ENCODE measurements at places on chromosomes 11 and 22. TPM values are rescaled to one million over a fixed set of nuclear protein-coding genes. Genes with fewer than 3 reads are reported as not detected.

The HBG2 gene
- total RNA-seq, result not detected

The SLC1A2 gene
- 0.72 TPM for total RNA-seq

The CECR2 gene
- total RNA-seq, result not detected

The PANX2 gene
- 0.29 TPM for total RNA-seq

The BRSK2 gene
- total RNA-seq, result not detected

The FGF4 gene
- not detected for total RNA-seq

DNA sequence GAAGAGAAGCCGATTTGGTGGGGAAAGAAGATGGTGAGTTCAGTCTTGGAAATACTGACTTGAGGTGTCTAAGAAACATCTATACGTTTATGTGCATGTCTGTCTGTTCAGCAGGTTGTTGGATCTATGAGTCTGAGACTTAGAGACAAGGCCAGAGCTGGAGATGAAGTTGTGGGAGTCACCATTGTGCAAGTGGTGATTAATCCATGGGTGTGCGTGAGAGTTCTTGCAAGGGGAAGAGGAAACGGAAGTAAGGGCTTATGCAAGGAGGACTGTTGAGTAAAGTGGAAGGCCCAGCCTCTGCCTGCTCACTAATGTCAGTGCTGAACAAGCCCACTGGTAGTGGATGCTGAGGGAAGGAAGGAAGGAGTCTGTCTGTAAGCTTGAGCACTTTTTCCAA is 9.7 kb downstream of the TMEM45B start:
- peak; percentile 64 for DNase-seq
- H3K27me3 ChIP-seq, result no peaks in the 10 kb centered on the region
- no peak overlapping the region for H3K4me3 ChIP-seq
- no peaks in the 10 kb centered on the region for H3K36me3 ChIP-seq
- no peak overlapping the region for H3K27ac ChIP-seq

- peaks cover 40% of the 10 kb centered on the region for H3K4me1 ChIP-seq
- H3K36me3 ChIP-seq, result no peaks in the 10 kb centered on the region
- no peak overlapping the region for H3K27ac ChIP-seq
- H3K4me3 ChIP-seq, result no peak overlapping the region
- H3K27me3 ChIP-seq, result peaks cover 10% of the 10 kb centered on the region
These were observed 21.3 kb downstream of the RASD2 start for GRCh38 chr22:35561796-35562526.

GRCh38 chr11:16297332-16297731 is 59.0 kb downstream of the SOX6 start:
- H3K4me1 ChIP-seq, result no peaks in the 10 kb centered on the region
- no peaks in the 10 kb centered on the region for H3K27me3 ChIP-seq
- no peak overlapping the region for H3K27ac ChIP-seq
- DNase-seq, result no peak

DNA sequence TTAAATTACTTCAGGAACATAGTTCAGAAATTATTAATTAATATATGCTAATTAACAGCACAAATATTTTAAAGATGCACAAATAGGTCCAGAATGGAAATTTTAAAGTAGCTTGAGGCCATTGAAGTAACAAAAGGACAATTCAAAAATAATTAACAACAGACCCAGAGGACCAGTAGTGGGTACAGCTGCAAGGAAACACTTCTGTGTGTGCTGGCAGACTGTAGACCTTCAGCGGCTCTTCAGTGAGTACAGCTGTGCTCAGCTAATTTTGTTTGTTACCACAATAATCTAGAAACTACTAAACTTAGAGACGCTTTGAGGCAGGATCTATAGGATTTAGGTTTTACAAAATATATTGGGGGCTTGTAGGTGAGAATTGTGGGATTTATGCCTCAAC is 103.8 kb downstream of the GRIA4 start:
- H3K27ac ChIP-seq, result no peak overlapping the region
- H3K27me3 ChIP-seq, result no peaks in the 10 kb centered on the region
- DNase-seq, result no peak
- no peaks in the 10 kb centered on the region for H3K4me1 ChIP-seq

DNA sequence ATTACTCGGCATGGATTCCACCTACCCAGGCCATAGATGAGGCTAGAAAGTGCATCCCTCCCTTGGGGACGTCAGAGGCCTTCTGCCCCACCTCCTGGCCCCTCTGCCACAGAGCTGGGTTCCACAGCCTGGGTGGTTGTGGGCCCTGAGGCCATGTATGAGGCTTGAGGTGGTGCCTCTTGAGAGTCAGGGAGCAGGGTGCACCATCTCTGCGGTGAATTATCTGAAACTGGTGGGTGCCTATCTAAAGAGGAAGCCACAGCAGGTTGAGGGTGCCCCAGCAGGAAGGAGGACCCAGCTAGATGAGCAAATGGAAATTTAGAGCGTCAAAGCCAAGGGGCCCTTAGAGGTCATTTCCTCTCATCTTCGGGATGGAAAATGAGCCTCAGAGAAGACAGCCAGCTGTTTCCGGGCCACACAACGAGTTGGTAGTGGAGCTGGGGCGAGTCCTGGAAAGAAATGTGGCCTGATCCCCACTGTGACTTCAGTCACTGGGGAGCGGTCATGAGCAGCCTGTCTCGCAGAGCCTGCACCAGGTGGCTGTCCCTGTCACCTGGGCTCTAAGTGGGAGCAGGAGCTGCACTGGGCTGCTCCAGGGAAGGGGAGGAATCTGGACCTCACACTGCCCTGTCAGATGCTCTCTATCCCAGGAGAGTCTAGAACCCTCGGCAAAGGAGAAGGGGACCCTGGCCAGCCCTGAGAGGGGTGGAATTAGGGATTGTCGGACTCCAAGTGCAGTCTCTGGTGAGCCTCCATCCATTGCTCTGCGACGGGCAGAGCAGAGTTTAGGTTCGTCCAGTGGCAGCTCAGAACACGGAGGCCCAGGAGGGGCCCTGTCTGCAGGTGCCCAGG is 7.3 kb downstream of the ADORA2A start:
- peak overlapping the region; percentile 35 for H3K27ac ChIP-seq
- no peaks in the 10 kb centered on the region for H3K27me3 ChIP-seq
- peaks cover 32% of the 10 kb centered on the region for H3K4me1 ChIP-seq
- DNase-seq, result peak; percentile 85
- no peak overlapping the region for H3K4me3 ChIP-seq

DNA sequence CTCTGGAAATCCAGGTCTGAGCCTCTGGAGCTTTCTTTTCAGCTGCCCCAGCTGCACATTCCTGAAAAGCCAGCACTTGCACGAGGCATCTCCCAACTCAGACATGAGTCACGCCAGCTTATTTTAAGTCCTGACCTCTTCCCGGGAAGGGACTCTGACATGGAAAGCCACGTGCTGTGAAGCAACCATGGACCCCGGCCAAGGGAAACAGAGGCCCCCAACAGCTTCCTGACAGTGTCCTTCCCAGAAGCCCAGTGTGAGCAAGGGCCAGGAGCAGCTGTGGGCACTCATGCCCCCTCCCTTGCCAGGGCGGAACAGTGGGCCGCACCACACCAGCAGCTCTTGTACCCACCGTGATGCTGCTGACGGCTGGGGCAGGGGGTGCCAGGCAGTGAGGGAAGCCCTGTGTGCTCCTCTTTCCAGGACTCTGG is 118.8 kb upstream of the CADM1 start:
- no peaks in the 10 kb centered on the region for H3K27me3 ChIP-seq
- H3K4me1 ChIP-seq, result peaks cover 16% of the 10 kb centered on the region
- peak; percentile 95 for DNase-seq
- no peak overlapping the region for H3K4me3 ChIP-seq

GRCh38 chr11:60150279-60150678 is 32.6 kb downstream of the MS4A6A start:
- H3K27ac ChIP-seq, result no peak overlapping the region
- H3K27me3 ChIP-seq, result no peaks in the 10 kb centered on the region
- no peak for DNase-seq
- no peak overlapping the region for H3K4me3 ChIP-seq
- H3K36me3 ChIP-seq, result no peaks in the 10 kb centered on the region

DNA sequence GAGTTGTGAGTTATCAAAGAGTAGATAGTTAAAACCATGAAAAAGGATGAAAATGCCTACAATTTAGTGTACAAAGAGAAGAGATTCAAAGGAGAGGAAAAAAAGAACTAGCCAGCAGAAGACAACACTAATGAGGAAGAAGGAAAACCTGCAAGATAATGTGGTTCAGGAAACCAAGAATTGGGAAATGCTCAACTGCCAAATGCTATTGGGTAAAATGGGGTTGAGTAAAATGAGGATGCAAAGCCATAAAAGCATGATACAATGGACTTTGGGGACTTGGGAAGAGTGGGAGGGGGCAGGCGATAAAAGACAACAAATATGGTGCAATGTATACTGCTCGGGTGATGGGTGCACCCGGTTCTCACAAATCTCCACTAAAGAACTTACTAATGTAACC is 7.6 kb upstream of the OR52K2 start:
- no peaks in the 10 kb centered on the region for H3K4me1 ChIP-seq
- no peak overlapping the region for H3K4me3 ChIP-seq
- DNase-seq, result no peak
- no peak overlapping the region for H3K27ac ChIP-seq

- no peaks in the 10 kb centered on the region for H3K36me3 ChIP-seq
- DNase-seq, result no peak
- H3K27me3 ChIP-seq, result no peaks in the 10 kb centered on the region
- H3K4me3 ChIP-seq, result no peak overlapping the region
These were observed 31.1 kb upstream of the SYT9 start for GRCh38 chr11:7220636-7221035.

DNA sequence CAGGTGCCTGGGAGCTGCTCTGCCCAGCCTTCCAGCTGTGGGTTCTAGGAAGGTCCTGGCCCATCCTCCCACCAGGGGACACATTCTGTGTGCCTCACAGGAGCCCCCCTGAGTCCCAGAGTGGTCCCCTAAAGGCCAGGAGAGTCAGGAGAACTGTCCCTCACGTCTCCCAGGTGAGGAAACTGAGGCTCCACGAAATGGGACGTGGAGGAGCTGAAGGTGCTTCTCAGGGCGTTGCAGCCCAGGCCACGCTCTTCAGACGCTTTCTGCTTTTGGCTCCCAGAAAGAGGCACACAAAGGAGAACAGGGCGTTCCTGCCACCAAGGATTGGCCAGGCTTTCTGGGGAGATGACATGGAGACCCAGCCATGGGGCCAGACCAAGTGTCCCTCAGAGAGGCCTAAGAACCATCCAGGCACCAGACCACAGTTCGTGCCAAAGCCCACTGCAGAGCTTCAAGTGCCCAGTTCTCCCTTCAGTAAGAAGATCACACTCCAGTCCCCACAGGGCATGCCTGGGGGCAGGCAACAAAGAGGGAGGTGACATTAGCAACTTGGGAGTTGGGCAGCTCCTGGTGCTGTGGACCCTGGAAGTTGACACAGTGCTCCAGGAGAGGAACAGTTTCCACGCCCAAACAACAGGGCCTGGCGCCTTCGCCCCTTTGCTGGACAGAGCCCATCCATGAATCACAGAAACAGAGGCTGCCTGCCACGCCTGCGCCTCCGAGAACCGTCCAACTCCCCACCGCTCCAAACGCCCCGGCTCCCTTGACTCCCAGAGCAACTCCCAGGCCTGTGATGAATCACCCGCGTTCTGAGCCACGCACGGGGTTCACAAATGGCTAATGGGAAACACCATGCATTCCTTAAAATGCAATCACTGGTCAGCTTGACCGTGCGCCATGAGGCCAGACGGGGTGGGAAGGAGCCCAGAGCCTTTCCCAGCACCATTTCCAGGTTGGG is 589.2 kb downstream of the BRD1 start:
- no peak overlapping the region for H3K4me3 ChIP-seq
- no peak overlapping the region for H3K27ac ChIP-seq
- H3K27me3 ChIP-seq, result no peaks in the 10 kb centered on the region

DNA sequence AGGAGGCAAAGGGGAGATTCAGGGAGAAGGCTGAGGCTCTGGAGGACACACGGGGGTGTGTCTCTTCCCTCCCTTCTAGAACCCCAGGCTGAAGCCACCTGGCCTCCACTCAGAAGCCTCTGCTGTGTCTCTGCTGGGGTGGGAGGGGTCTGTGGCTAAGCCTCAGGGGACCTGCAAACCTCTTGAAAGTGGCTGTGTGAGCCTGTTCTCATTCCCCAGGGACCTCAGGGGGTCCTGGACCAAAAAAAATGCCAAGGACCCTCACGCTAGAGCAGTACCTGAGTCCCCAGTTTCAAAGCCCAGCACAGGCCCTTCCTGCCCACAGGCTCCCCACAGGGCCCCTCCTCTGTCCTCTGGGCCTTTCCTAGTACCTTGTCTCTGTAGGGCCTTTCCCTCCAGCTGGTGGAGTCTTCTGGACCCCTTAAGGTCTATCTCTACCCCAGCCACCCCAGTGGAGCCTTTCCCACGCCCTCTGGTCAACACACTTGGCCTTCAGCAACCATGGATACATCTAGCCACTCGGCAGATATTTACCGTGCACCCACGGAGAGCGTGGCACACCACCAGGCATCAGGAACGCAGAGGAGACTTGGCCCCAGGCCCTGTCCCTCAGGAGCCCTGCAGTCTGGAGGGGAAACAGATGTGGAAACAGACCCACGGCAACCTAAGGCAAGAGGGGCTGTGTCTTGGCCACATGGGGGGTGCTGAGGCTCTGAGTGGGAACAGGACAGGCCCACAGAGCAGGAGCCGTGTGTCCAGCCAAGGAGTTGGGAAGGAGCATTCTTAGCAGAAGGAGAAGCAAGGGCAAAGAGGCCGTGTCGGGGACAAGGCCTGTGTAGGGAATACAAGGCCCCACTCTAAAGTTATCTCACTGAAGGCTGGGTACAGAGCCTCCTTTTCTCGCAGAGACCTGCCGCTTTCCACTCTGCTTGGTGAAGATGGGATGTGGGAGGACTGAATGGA is 18.5 kb downstream of the PLA2G6 start:
- H3K27ac ChIP-seq, result no peak overlapping the region
- H3K4me1 ChIP-seq, result peaks cover 13% of the 10 kb centered on the region
- H3K36me3 ChIP-seq, result no peaks in the 10 kb centered on the region
- no peaks in the 10 kb centered on the region for H3K27me3 ChIP-seq
- no peak for DNase-seq
- no peak overlapping the region for H3K4me3 ChIP-seq

DNA sequence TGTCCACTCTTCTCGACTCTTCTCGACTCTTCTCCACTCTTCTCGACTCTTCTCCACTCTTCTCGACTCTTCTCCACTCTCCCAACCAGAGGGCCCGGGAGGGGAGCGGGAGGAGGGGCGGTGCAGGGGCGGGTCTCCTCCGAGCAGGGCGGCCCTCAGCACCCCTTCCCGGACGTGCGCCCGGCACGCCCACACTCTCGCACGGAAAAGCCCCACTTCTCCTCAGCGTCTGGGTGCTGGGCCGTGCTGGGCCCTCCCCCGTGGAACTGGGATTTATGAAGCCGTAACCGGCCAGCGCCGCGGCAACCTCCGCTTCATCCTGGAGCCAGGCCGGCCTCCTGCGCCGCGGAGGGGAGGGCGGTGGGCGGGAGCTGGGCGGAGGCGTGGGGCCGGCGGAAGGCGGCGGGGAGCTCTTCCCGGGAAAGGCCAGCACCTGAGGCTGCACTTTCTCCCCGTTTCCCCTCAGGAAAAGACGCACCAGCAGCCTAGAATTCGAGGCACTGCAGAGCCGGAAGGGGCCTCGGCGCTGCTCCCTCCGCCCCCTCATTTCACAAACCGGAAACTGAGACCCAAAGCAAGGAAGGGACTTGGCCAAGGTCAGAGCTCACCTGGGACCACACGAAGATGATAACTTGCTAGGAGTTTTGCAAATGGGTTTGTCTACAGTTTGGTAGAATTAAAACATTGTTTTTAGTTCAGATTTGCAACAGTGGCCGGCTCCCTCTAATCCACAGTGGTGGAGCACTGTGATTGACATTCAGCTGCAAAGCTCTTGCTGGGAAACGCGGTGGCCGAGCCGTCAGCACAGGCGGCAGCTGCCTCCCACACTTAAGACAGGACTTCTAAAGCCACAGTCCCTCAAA is 31.6 kb upstream of the JAM3 start:
- peak overlapping the region; percentile 68 for H3K4me3 ChIP-seq
- peak; percentile 91 for DNase-seq
- peak overlapping the region; percentile 33 for H3K27ac ChIP-seq
- H3K4me1 ChIP-seq, result peaks cover 12% of the 10 kb centered on the region
- H3K27me3 ChIP-seq, result peaks cover 7% of the 10 kb centered on the region

Data from osteoblast (primary cell).